Amniotic epithelial cell (primary cell): ENCODE measurements at places on chromosomes 1 and 21.

DNA sequence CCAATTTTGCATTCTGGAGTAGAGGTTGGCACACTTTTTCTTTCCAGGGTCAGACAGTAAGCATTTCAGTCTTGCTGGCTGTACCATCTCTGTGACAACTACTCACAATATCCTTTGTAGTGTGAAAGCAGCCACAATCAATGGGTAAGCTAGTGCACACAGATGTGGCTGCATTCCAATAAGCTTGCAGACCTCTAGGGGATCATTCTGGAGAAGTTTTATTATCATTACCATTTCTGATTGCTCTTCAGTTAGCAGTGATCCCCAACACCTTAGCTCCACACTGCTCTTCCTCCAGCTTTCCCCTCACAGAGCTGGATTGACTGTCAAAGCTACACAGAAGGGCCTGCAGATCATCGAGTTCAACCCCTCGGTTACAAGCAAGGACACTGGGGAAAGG lies 9.1 kb downstream of the RXRG start:
- DNase-seq, result no peak

DNA sequence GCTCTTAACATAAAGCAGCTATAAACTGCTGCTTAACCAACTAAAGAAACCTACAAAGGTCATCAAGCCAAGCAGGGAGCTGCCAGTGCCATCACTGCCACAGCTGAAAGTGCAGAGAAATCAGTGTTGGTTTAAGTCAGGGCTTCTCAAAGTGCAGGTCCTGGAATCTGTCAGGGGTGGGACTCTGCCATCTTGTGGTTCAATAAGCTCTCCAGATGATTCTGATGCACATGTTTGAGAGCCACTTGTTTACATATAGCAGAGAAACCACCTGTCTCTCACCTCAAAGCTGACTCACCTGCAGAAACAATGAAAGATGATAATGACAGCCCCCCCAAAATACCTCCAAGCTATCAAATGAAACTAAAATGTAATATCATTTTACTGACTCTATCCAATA lies 49.3 kb downstream of the SH3GLB1 start:
- DNase-seq, result peak; percentile 23

DNA sequence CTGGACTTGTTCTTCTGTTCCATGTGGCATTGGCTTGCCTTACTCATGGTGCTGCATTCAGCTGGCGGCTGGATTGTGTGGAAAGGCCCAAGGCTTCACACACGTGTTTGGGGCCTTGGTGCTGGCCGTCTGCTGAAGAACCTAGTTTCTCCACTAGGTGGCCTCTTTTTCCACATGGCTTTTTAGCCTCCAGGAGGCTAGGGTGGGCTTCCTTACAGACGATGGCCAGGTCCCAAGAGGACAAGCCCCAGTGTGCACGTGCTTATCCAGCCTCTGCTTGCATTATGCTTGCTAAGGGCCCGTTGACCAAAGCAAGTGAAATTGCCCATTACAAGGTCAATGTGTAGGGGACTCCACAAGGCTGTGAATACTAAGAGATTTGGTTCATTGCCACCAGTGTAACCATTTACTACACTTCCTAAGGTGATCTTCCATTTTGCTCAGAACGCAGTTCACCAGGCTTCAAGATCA lies 47.5 kb upstream of the FOXO6 start:
- peak; percentile 45 for DNase-seq

DNA sequence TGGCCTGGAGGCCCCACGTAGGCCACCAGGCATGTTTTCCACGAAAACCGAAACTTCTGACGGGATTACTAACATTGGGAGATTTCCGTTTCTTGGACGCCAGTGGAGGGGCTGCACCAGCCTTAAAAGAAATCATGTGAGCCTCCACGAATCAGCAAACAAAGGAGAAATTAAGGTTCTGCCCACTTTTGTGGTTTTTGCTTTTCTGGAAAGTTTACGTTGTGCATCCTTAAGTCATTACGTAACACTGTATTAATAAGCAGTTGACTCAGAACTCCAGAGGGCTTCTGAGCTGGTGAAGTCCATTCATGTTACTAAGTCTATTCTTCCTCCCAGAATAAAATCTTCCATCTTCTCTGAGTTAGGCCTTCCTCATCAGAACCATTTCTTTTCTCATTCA lies 168.5 kb downstream of the PSMG1 start:
- peak; percentile 97 for DNase-seq

DNA sequence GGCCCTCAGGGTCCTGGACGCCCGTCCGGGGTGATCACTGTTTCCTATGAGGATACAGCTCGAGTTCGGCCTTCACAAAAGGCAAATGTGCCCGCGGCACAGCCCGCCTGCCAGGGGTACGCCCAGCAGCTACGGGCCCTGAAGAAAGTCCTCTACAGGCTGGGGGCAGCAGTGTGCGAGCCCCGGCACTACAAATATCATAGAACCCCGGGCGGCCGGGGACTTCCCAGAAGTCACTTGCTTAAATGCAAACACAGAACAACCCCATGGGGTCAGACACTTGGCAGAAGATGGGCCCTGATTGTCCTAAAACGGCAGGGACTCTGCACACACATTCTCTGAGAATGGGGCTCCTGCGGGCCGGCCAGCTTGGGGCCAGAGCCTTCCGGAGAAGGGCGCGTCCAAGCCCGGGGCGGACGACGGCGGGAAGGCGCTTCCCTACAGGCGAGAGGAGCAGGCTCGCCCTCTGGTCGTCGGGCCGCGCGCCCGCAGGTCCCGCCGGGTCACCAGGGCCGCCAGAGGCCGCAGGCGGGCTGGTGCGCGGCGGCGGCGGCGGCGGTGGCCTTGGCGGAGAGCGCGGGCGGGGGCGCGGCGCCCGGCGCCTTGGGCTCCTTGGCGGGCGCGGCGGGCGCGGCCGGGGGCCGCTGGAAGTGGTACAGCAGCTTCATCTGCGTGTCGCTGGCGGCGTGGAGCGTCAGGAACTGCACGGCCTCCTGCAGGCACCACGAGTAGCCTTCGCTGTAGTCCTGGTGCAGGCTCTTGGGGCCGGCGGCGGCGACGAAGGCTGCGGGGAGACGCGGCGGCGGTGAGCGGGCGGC lies 888 bp downstream of the HES5 start:
- DNase-seq, result no peak

DNA sequence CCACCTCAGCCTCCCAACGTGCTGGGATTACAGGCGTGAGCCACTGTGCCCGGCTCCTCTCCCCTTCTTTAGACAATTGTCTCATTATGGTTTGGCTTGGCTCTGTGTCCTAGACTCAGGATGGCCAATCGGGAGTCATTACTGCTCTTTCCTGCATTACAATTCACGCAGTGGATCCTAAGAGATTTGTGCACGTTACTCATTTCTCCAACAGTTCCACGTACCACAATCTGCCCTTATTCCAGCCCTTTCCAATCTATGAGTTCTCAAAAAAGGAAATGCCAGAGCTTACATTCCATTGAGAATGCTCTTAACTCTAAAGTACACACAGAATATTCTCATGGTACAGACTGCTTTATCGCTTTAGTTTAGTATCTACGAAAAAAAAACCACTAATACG lies 357.0 kb downstream of the GPATCH2 start:
- DNase-seq, result peak; percentile 52

GRCh38 chr1:3976821-3977220 lies 76.7 kb upstream of the C1orf174 start:
- no peak for DNase-seq

- DNase-seq, result no peak
These were observed 112.3 kb upstream of the GADD45A start for GRCh38 chr1:67572594-67573221.

DNA sequence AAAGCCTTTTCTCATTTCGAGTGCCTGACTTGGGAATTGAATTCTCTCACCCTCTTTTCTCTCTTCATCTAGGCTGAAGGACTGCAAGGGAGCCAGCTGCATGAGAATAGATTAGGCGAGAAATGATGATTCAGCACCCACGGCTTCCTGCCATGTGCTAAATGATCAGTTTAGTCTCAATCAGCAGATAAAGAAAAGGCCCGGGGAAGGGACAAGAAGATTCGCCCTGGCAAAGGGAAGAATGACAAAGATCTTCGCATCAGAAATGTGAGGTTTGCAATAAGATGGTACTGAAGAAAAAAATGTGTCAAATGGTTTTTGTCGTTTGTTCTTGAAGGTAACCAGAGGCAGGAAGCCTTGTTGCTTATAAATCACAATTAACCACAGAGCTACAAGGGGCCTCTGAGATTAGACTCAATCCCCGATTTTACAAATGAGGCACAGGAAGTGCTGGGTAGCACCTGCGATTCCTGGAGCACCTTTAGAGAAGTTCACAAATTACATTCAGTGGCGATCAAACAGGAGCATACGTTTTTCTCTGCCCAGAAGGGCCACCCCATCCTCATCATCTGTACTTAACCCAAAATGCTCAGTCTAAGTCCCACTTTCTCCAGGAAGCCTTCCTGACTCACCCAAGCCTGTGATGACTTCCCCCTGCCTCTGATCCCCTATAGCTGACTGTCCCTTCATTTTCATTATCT lies 183.4 kb downstream of the ZNF281 start:
- DNase-seq, result no peak
